ENCODE measurements at places on chromosomes 5 and 9. TPM values are rescaled to one million over a fixed set of nuclear protein-coding genes. Genes with fewer than 3 reads are reported as not detected.

CYSRT1 gene
- 0.51 TPM for total RNA-seq

- peak; percentile 65 for DNase-seq
Measured at GRCh38 chr9:88418715-88419540, 30.7 kb downstream of the SPIN1 start.

DNA sequence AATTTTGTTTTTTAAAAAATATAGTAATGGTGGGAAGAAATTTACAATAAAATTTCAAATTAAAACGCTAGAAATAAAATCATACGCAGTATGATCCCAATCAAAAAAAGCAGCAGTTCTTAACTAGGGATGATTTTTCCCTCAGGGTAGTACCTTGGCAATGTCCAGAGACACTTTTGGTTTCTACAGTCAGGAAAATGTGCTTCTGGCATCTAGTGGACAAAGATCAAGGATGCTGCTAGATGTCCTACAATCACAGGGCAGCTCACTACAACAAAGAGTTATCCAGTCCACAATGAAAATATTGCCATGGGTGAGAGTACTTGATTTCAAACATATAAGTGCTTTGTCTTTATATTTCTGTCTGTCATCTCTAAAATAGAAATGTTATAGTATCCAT lies 400.2 kb upstream of the SGCD start:
- no peak for DNase-seq

DNA sequence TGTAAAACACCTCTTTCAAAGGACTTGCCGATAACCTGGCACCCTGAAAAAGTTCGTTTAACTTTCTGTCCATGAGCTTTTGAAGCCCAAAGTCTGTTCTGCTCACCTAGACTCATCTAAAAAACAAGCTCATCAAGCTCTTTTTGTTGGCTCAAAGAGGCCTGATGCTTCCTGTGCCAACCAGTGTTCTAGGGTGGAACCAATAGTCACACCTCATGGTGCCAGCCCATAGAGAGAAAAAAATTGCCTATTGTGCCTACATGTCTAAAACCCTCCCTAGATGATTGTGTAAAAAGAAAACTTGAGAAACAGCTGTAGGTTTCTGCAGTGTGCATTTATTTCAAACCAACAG lies 4.7 kb downstream of the SH3RF2 start:
- DNase-seq: no peak

SMIM23 gene
- not detected for total RNA-seq

KLHL3 gene
- total RNA-seq: 2.3 TPM

DNA sequence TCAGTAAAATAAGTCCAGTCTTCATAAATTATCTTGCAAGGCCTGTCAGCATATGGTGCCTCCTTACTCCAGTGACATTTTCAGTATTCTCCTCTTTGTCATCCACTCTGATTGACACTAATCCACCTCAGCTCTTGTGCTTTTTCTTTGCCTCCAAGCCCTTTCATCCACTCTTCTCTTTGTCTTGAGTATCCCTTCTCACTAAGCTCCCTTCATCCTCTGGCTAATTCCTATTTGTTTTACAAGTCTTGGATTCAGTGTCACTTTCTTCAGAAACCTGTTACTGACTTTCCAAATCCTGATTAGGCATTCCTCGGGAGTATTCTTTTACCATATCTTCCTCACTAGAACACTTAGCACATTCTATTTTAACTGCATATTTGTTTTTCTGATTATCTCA lies 100.6 kb upstream of the VCAN start:
- DNase-seq: no peak

ANGPTL2 gene
- total RNA-seq: 163 TPM

UBQLN1 gene
- 141 TPM for total RNA-seq

DNA sequence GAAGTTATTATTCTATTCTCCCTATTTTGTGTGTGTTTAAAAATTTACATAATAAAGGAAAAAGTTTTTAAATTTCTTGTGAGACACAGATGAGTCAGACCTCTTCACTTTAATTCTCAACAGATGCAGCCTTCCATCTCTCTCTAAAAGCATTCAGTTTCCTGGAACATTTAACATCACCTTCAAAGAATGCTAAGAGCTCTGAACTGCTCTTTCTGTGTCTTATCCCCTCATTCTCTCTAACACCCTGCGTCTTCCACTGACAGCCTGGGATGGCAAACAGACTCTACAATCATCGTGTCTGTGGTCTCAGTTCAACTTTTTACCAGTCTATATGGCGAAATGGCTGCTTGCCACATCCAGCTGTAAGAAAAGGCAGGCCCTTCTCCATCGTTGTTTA lies 173.0 kb downstream of the HINT1 start:
- DNase-seq: peak; percentile 90

GRCh38 chr9:35891646-35892045 lies 14.4 kb upstream of the HRCT1 start:
- no peak for DNase-seq

Measured in fibroblast of lung (primary cell).